SW 1271 (cell line): ENCODE measurements at places on chromosomes 3 and 15.

DNA sequence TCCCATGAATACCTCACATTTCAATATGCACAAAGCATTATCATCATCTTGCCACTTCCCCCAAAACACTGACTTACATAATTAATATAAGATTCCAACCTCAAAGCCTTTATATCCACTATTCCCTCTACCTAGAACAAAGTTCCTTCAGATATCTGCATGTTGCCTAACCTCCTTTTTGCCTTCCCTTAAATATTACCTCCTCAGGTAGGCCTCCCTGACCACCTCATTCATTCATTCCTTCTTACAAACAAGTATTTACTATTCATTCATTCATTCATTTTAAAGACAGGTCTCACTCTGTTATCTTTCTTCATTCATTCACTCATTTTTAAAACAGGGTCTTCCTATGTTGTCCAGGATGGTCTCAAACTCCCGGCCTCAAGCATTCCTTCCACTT is 18.6 kb downstream of the DYNC1LI1 start:
- no peak for DNase-seq

- DNase-seq: no peak
Measured at GRCh38 chr3:182568261-182568660, 225.0 kb upstream of the ATP11B start.

GRCh38 chr15:63440756-63441155 is 59.1 kb upstream of the CA12 start:
- DNase-seq: no peak

- no peak for DNase-seq
Measured at GRCh38 chr3:11529281-11529680, 114.4 kb downstream of the VGLL4 start.

GRCh38 chr3:140188285-140188684 is 253.3 kb downstream of the CLSTN2 start:
- DNase-seq: no peak

GRCh38 chr3:94359996-94360395 is 297.1 kb downstream of the NSUN3 start:
- no peak for DNase-seq

- no peak for DNase-seq
Measured at GRCh38 chr3:133949438-133949837, 53.8 kb upstream of the RAB6B start.

DNA sequence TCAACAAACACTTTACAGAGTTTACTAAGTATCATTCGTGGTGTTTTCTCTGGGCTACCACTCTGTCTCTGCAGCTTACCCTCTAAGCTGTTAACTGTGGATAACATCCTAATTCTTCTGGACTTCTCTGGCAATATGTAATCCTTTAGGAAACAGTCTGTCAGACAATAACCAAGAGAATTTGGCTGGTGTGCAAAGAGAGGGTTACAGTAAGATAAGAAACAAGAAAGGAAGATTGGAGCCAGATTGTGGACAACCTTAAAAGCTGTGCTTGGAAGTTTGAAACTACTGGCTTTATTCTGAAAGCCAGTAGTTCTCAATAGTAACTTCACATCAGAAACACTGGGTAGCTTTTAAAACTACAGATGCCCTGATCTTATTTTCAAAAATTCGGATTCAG is 778 bp downstream of the ARL6 start:
- DNase-seq: no peak

GRCh38 chr3:156615592-156616173 is 58.7 kb upstream of the TIPARP start:
- peak; percentile 13 for DNase-seq

DNA sequence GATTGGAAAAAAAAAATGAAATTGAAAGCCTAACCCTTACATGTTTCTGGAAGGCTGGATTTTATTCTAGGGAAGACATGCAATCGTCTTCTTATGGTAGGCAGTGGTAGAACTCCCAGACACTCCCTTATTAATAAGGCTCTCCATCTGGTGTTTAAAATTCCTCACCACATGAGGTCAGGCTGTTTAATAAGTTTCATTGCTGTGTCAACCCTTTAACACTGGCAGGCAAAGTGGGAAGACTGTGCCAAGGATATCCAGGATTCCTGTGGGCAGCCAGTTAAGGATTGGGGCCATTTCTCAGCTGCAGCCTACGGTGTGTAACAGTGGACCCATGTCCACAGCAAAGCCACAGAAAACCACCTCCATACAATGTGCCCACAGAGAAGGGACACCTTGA is 225.5 kb upstream of the CHRM5 start:
- no peak for DNase-seq

GRCh38 chr3:52020796-52021195 is 25.1 kb upstream of the RPL29 start:
- DNase-seq: no peak

DNA sequence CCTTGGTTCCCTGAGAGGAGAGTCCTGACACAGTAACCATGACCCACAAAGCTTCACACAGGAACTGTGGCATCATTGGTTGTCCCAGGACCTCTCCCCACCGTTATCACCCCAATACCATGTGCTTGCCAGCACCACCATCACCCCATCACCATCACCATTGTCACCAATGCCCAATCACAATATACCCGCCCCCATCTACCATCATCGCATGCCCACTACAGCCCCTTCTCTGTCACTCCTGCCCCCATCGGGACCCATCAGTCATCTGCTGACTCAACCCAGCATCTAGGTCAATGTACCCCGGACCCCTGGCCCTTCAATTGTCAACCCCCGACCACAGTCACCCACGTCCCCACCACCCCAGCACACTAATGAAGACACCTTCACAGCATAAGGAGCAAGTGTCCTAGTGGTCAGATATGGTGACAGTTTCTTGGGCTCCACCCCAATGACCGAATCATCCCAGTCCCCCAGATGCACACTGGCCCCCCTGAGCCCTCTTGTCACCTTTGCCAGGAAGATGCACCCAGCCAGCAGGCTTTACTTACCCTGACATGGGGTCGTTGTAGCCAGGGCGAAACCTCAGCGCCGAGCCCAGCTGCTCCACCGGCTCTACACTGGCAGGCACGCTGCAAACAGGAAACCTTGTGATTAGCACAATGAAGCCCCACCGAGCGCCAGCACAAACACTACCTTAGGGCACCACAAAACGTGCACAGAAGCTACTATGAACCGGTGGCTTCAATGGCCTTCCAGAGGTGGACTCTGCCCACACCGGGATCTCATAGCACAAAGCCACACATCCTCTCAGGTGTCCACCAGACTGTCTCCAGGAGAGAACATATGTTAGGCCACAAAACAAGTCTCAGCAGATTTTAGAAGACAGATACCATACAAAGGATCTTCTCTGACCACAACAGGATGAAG is 25.1 kb downstream of the SHISA5 start:
- no peak for DNase-seq

DNA sequence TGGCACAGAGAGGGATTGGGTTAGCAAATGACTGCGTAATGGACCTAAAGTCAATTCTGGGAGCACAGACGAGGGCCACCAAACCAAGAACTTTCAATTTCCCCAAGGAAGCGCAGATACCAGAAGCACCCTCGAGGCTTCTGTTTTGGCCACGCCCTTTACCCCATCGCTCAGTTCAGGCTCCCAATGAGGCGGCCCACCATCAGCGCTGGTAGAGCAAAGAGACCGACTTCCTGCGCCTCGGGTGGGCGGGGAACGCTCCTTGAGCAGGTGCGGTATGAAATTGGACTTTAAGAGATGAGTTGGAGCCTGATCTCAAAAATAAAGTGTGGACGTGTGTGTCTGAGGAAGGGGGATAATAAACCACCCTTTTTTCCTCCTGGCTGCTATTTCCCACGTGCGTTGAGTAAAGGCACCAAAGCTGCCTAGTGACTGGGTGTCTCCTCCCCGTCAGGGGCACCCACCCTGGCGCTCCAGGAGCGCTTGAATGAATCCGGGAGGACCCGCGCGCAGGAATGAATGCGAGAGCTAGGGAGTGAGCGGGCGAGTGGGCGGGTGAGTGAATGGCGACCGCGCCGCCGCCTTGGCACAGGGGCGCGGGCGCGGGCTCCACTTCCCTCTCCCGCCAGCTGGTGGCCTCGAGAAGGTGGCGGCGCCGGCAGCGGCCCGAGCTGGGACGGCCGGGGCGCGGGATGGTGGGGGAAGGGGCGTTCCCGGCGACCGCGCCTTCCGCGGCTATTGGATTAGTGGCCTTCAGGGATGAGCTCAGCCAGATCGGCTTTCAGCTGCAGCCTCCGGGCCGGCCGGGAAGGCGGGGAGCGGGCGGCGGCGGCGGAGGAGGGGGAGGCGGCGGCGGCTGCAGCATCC is at the start of gene SPSB4:
Gene SPSB4 (plus strand): TSS at position 772 of the 867 bp plus-strand sequence. CDS start 14,758 bp downstream, outside the sequence.
- peak; percentile 32 for DNase-seq

DNA sequence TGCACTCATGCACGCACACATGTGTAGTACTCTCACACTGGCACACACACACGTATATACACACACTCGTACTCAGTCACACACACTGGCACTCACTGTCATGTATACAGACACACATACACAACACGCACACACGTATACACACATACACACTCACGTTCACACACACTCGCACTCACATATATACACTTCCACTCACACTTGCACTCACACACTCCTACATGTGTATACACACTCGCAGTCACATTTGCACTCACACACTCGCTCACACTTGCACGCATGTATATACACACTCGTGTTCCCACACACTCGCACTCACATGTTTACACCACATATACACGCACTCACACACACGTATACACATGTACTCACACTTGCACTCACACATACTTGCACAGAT is 1.5 kb downstream of the PLA2G4F start:
- no peak for DNase-seq

- no peak for DNase-seq
Measured at GRCh38 chr3:25503898-25504301, 75.8 kb downstream of the RARB start.

- no peak for DNase-seq
Measured at GRCh38 chr3:117084277-117084676, 374.7 kb downstream of the TUSC7 start.

DNA sequence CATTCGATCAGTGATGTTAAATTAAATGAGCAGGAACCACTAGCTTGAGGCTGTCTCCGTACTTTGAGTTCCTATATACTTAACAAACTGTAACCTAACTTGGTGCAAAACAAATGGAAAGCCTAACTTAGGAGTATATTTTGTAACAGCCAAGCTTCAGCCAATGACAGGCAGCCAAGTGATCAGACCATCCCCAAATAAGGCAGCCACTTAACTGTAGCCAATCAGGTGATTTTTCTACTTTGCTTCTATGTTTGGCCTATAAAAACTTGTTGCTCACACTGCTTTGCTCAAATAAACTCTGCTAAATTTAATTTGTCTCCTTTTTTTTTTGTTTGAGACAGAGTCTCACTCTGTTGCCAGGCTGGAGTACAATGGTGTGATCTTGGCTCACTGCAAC is 19.3 kb upstream of the ZNF770 start:
- no peak for DNase-seq

DNA sequence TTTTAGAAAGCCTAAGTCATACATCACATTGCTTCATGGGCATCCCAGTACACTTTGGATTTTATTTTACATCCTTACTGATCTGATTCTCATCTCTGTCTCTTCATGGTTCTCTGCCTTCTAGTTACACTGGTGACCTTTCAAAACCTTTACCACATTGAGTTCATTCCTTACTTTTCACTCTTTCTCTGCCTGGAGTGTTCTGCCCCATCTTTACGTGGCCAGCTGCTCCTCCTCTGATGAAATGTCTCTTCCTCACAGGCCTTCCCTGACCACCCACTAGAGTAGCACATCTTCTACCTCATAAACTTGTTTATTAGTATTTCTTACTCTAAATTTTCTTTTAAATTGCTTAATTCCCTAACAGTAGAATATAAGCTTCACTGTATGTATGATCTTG is 17.7 kb downstream of the CTNNB1 start:
- DNase-seq: no peak

GRCh38 chr3:44419116-44419922 is 58.2 kb downstream of the ZNF445 start:
- no peak for DNase-seq

DNA sequence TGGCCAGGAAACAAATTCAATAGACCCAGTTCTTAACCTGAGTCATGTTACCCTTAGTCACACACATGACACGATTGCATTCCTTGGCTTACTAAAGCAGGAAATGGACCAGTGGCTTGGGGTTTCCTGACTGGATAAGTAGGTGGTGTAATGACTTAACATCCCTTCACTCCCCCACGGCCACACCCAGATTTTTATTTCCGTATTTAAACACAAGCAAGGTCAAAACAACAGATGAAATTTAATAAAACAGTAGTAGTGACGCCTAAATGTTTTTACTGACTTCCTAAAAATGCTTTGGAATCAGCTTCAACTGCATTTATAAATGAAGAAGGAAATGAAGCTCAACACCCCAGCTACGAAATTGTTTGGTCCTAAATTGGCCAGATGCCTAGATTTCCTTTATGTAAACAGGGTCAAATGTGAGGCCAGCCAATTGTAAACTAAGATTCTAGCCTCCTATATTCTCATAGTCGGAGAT is 324.3 kb downstream of the CHST2 start:
- DNase-seq: peak; percentile 90

DNA sequence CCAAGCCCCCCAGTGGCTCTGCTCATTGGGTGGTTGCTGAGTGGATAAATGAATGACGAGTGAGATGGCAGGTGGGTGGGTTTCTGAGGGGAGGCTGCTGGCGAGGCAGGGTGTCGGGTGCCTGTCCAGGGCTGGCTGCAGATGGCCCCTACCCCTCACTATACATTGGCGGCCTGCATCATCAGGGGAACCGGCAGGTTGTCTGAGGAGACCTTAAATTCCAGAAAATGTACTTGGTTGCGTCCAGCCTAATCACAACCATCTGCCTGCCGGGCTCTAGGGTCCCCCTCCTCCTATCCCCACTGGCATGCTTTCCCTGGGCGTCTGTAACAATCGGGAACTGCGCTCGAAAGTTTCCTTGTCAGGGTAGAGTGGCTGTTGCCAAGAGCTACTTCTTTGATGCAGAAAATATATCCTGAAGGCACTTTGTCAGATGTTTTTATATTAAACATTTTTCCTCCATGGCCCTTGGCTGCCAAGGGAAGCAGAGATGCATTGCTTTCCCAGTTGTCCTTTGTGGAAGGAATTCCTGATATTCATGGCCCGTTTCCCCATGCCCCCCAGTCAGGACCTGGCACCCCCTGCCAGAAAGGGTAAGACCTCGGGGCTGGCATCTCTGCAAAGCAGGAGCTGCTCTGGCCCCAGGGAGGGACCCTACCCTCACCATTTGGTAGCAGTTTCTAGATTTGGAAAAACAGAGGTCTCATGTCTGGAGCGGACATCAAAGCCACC is 22.9 kb downstream of the SMAD6 start:
- DNase-seq: no peak

DNA sequence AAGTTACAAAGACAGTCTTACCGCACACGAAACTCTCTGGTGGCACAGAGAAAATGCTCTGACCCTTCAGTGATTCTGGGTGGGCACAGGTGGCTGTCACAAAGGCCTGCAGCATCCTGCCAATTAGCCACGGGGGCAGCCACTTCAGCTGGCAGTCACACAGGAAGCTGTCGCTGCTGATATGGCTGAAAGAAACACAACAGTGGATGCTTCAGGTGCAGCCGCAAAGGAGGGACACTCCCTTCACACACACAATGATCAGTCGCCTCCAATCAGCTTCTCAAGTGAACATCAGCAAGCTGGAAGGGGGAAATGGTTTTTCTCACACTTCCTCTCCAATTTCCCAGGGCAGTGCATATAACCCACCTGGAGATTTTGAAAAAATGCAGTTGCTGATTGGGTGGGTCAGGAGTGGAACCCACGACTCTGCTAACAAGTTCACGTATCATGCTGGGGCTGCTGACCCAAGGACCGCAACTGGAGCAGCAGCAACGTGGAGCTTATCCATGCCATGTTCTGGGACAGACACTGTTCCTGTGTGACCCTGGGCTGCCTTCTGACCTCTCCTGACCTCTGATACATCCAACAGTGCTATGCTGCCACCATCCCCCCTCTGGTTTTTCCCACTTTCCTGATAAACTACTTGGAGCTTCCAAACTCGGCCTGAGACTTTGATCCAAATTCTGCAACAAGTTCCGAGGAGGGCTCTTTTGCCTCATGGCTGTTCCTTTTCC is 106.6 kb downstream of the LRIG1 start:
- no peak for DNase-seq
